D721Med (cell line): ENCODE measurements at places on chromosomes 12 and 14.

- DNase-seq: no peak
These were observed 170.8 kb downstream of the RPL10L start for GRCh38 chr14:46480817-46481216.

- DNase-seq: no peak
These were observed 2.7 kb downstream of the TTC6 start for GRCh38 chr14:37597914-37598746.

- no peak for DNase-seq
These were observed 46.5 kb downstream of the ST8SIA1 start for GRCh38 chr12:22287776-22288621.

DNA sequence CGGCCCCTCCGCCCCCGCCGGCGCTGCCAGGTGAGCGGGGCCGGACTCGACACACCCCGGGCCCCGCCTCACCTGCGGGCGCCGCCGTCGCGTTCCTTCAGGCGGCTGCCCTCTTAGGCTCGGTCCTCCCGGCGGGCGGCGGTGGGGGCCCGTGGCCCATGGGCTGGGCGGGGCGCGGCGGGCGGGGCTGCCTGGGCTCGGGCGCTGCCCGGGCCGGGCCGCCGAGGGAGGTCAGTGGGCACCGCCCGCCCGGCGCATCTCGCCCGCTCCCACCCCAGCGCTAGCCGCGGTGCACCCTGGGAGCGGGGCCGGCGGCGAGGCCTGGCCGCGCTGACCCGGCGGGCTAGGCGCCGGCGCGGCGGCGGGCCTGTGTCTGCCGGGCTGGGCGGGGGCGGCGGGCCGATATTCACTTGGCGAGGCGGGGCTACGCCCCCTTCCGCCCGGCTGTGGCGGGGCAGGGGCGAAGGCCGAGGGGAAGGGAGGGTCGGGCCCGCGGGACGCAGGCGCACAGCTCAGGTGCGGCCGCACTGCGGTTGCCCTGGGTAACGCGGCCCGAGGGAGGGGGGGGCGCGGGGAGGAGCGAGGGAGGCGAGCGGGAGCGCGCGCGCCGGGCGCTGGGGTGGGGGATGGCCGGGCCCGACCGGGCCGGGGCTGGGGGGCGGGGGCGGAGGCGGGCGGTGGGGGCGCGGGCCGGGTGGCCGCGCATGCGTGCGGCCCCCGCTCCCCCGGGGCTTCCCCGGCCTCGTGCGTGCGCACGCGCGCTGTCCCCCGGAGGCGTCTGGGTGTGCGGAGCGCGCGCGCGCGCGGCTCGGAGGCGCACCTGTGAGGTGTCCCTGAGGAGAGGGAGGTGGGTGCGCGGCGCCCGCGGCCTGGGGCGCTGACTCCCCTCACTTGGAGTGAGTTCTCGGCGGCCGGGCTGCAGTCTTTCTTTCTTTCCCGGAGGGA lies at the start of the genes CCDC92 and ZNF664:
Gene CCDC92, minus strand, starts transcription at position 375 of the 945 bp plus-strand sequence. CDS start 28,526 bp downstream, outside the sequence.
Gene ZNF664, plus strand, starts transcription at position 759 of the 945 bp plus-strand sequence. CDS start 38,930 bp downstream, outside the sequence.
- DNase-seq: peak; percentile 68

DNA sequence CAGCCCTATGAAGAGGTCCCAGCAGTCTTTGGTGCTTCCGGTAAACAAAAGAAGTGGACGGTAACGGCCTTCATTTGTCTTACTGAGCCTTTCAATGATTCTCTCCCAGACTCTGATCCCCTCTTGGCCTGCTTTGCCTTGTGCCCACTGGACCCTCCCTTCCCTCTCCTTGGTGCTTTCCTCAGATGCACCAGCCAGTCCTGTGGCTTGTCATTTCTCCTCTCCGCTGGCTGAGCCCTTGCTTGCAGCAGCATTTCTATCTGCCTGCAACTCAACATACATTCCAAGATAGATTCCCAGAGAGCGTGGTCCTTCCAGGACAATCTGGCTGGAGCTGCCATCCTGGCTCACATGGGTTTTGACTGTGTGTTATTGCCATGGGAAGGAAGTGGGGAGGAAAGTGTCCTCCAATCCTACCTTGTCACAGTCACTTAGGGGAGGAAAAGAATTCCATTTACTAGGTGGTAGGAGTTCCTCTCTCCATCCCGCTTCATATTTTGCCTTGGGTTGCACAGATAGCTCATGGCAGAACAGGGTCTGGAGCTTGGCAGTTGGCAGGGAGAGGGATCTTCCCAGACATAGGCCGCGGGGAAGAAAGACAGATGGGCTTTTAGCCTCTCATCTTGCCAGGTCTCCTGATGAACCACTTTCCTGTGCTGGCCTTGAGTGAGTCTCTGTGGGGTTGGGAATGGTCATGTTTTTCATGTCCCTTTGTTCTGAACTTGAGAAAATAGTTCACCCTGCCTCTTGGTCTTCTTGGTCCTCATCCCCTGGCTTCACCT lies 92.8 kb upstream of the KCNA1 start:
- DNase-seq: no peak

GRCh38 chr12:24565300-24565699 lies 383.6 kb downstream of the BCAT1 start:
- no peak for DNase-seq

- no peak for DNase-seq
These were observed 25.3 kb downstream of the NUAK1 start for GRCh38 chr12:106113446-106113823.

DNA sequence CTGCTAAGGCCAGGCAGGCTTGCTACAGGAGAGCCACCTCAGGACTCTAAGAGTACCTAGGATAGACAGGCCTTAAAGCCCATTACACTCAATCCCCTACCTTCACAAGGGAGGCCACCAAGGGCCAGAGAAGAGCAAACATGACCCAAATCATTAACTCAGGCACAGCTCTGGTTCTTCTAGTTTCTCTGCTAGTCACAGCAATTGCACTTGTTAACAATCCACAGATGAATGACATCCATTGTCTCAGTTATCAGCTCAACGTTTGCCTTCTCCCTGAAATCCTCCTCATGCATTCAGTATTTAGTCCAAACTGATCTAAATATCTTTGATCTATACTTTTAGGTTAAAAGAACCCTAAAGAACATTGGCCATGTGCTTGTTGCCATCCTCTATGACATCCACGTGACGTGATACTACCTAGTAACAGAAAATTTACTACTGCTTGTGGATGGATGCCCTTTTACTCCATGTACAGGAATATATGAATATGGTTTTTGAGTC lies 164.5 kb downstream of the STXBP6 start:
- DNase-seq: no peak

- DNase-seq: no peak
These were observed 824 bp downstream of the OAS1 start for GRCh38 chr12:112907415-112908157.

- no peak for DNase-seq
These were observed 3.3 kb upstream of the DCAF5 start for GRCh38 chr14:69156224-69156623.

DNA sequence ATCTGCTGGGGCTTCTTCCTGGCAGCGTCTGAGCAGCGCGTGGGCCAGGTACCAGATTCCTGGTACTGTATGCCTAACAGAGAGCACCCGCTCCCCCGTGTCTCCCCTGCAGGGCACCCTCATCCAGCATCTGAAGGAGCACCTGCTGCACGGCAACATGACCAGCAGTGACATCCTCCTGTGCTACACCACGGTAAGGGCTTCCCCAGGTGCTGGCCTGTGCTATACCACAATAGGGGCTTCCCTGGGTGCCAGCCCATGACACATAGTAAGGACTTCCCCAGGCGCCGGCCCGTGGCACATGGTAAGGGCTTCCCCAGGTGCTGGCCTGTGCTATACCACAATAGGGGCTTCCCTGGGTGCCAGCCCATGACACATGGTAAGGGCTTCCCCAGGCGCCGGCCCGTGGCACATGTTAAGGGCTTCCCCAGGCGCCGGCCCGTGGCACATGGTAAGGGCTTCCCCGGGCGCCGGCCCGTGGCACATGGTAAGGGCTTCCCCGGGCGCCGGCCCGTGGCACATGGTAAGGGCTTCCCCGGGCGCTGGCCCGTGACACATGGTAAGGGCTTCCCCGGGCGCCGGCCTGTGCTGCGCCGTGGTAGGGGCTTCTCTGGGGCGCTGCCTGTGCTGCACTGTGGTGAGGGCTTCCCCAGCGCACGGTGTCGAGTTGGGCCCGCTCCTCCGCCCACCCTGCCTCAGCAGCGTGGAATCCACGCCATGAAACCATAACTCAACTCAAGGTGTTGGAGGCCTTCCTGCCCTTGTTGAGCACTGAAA lies 49.3 kb downstream of the AACS start:
- no peak for DNase-seq

DNA sequence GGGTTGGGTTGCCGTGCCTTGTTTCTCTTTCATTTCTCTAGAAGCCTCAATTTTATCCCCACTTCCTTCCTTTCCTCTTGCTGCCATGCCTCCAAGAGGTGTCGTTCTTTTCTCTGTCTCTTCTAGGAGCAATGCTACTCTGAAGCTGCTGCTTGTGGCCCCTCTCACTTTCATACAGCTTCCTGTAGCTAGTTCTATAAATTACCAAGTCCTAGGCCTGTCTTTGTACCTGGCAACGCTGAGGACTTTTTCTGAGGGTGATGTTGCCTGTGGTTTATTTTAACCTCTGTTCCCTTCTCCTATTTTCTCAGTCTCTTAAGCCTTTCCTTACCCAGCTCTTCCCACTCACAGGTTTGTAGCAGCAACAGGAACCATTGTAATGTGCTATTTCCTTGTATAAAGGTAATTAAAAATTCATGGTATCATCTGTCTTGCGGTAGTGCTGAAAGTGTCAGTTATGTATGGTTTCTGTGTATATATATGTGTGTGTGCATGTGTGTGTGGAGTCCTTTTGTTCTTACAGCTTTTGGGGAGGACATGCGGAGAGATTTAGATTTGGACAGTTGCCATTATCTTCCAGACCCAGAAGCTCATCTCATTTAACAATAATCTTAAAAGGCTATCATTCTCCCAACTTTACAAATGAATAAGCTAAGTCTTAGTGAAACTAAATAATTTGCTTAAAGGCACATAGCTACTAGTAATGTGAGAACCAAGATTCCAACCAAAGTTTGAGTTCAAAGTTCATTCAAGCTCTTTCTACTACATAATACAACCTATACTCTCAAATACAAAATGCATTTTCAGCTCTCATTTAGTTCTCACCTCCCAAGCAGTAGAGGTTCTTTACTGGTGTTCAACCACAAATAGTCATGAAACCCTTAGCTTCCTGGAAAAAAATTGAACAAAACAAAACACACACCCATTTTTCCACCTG lies 43.8 kb downstream of the DDHD1 start:
- no peak for DNase-seq

GRCh38 chr12:75208856-75209811 lies 505 bp downstream of the KCNC2 start:
- DNase-seq: no peak

GRCh38 chr12:124636138-124636978 lies 68.9 kb upstream of the NCOR2 start:
- no peak for DNase-seq

DNA sequence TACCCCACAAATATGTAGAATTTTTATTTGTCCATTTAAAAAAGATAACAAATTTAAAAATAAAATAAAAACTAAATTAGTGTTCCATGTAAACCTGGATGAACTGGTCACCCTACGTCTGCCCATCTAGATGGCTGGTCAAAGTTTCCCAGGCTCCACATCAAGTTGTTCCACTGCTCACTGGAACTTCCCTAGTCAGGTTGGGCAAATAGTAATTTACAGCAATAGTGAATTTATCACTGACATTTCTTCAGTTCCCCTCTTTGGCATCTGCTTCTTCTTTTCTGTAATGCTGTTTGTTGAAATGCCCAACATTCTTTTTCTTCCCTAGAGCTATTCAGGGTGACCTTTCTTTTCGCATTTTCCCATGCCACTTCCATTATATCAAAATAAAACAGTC lies 272.7 kb upstream of the BTG1 start:
- no peak for DNase-seq
